ENCODE measurements at places on chromosomes 11 and 22.

DNA sequence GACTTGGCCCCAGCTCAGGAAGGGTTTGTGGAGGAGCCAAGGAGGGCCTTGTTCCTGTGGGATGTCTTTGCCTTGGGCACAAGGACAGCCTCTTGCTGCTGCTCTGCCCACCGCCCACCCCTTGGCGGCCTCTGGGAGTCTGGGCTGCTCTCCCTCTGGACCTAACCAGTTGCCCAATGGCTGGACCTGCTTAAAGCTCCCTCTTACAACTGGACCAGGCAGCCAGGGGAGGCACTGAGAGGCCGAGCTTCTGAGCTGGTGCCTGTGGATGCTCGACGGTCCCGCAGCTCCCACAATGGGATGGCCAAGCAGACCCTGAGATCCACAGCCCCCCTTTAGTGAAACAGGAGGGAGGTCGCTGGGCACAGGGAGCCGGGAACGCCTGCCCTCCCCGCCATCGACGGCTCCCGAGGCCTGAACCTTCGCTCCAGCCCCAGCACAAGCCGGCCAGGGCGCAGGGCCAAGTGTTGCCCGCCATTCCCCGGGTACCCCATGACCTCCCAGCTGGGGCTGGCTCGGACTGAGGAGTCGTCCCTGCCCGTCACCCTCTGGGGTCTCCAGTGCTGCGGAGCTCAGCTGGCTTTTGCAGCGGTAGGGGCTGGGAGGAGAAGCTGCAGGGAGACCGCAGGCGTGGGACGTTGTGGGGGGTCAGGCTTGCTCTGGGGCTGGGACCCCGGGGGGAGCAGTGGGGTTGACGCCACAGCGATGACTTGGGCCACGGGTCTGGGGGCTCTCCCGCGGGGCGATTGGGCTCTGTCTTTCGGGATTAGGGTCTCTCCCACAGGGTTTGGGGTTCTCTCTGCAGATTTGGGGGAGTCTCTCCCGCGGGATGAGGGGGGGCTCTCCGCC lies 584 bp upstream of the GAL start:
- no peak for DNase-seq

- DNase-seq, result no peak
These were observed 71.4 kb downstream of the CHST1 start for GRCh38 chr11:45593992-45594391.

- DNase-seq, result peak; percentile 52
These were observed 10.2 kb upstream of the POU2F3 start for GRCh38 chr11:120229451-120230424.

GRCh38 chr22:29987137-29987536 lies 93.1 kb upstream of the HORMAD2 start:
- DNase-seq, result no peak

DNA sequence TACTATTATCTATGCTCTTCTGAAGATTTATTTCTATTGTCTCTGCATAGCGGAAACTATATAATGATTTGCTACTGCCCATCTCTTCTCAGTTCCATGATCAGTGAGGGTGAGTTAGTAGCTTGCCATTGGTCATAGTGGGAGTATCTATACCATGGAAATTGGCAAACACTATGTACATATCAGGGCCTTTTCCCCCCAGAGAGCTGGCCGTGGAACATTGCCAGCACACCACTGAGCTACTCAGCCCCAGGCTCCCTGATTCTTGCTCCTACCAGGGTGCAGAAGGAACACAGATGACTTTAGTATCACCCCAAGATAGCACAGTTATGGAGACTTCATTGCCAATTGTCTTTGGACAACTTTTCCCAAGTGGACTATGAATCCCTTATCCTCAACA lies 33.2 kb downstream of the IRAG1 start:
- no peak for DNase-seq

DNA sequence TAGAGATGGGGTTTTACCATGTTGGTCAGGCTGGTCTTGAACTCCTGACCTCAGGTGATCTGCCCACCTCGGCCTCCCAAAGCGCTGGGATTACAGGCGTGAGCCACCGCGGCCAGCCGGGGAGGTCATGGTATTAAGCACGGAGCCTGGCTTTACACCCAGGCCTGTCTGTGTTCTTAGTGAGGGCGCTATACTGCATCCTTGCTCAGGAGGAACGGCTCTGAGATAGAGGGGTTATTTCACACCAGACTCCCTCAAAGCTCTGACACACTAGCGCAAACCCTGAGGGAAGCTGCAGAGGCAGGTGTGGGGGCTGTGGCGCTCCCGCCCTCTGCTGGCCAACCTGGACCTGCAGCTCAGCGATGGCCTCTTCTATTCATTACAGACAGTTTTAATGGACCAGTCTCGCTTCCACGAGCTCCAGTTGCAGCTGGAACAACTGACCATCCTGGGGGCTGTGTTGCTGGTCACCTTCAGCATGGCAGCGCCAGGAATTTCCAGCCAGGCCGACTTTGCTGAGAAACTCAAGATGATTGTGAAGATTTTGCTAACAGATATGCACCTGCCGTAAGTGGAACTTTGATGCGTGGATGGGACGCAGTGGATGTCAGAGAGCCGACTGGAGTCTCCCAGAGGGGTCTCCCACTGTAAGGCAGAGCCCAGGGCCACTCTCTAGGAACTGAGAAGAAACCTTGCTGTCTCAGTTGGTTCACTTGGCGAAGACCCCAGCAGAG lies 26.2 kb downstream of the TCP11L1 start:
- DNase-seq, result peak; percentile 68

GRCh38 chr11:117580866-117581265 lies 216.2 kb downstream of the DSCAML1 start:
- no peak for DNase-seq

DNA sequence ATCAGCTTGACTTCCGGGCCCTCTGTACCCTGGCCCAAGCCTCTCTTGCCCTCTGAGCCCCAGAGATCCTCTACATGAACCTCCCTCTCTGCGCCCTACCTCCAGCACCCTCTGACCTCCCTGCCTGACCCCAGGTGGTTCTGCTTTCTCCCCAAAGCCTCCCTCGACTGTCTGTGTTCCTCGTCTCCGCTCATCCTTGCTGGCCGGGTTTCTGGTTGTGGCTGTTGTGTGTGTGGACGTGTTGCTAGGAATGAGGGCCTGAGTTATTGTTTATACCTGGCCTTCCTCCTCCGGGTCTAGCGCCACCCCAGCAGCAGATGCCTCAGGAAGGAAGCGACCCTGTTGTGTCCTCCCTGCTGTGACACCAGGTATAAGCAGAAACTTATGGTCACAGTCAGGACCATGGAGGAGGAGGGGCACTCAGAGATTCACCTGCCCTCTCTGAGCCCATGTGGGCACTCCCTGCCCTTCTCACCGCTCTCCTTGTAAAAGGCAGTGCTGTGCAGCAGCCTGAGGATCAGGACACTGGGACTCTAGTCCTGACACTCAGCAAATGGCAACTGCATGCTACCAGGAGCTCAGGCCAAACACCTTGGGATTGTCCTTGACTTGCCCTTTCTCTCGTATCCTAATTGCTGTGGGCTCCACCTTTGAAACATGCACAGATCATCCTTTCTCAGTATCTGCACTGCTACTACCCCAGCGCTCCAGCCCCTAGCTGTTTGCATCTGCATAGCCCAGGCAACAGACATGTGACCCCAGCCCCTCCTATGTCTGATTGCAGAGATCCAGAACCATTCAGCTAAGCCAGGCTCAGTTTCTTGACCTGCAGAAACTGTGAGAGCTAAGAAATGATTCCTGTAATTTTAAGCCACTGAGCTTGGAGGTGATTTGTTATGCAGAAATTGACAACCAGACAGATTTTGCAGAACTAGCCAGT lies 140.1 kb downstream of the ST3GAL4 start:
- no peak for DNase-seq

DNA sequence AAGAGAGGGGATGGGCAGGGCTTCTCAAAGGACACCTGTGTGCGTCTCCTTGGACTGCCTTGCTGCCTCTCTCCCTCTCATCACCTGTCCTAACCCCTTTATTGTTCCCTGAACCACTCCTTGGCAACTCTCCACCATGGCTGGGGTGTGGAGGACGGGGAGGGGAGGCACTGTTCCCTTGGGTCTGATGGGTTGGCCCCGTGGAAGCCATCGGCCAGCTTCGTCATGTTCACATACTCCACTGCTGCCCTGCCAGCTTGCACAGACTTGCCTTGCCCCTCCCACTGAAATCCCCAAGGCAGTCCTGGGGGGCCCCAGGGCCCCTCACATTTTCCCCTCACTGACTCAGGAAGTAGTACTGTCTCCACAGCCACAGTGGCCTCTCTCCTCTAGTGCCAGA lies 36.1 kb upstream of the LRRC32 start:
- no peak for DNase-seq

GRCh38 chr11:64742889-64743590 lies 902 bp downstream of the RASGRP2 start:
- DNase-seq, result peak; percentile 31

DNA sequence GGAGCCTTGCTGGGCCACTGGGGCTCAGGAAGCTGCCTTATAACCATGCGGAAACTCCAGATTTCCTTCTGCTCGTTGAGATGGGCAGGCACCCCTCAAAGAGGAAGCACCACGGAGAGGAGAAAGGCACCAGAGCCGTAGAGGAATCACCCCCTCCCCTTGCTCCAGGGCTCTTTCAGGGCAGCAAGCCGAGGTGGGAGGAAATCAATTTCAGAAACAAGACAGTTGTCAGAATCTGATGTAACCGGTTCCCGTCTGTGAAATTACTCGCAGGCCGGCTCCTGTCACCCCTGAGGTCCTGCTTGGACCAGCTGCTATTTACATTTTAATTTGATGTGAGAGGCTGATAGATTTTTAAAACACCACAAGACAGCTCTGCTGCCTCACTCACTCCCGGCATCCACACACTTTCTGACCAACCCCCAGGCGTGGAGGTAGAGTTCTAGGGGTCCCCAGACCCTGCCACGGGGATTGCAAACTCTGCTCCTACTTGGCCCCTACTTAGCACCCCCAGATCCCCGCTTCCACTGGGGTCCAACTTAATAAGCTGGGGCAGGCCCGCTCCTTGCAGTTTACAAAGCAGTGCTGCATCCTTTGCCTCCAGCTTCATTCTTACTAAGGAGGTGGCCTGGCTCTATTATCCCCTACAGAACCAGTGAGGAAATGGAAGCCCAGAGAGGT lies 162.5 kb downstream of the CEP164 start:
- no peak for DNase-seq

GRCh38 chr11:118530683-118531596 lies at the start of gene TMEM25:
Gene TMEM25, plus strand, starts transcription at chr11:118531192. Its CDS starts 610 bp downstream, at chr11:118531802.
- peak; percentile 40 for DNase-seq

GRCh38 chr11:68041617-68042218 lies 2.9 kb downstream of the TCIRG1 start:
- no peak for DNase-seq

DNA sequence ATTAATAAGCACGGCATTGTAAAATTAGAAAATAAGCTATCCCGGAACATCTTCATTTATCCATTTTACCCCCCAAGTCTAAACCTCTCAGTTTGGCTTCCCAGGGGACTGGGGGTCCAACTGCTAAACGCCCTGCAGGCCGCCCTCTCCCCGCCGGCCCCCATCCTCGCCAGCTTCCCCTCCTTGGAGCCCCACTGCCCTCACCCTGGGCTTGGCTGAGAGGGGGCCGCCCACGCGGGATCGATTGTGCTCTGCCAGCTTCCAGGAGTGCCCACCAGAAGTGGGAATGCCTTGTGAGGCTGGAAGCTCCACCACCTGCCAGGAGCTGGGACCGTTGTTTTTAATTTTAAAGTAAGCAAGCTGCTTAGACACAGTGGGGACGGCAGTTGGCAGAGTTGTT lies 353.5 kb downstream of the TBC1D22A start:
- DNase-seq, result no peak

- DNase-seq, result peak; percentile 1
These were observed 48.6 kb downstream of the SESN3 start for GRCh38 chr11:95182397-95182796.

DNA sequence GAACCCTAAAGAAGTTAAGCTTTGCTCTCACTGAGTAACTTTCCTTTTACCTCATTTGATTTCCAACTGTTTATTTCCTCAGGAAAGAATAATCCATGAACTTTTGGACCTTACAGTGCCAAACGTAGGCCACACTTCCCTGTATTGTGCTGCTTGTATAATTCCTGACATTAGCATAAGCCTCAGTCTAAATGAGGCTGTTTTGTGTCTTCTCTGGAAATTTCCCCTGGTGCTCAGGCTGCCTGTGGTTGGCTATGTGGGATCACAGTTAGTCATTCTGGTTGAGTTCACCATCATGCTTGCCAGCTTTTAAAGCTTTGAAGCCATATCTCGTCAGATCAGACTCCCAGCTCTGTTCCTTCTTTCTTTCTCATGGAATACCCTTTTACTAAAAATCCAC lies 107.0 kb downstream of the FAM76B start:
- DNase-seq, result no peak

DNA sequence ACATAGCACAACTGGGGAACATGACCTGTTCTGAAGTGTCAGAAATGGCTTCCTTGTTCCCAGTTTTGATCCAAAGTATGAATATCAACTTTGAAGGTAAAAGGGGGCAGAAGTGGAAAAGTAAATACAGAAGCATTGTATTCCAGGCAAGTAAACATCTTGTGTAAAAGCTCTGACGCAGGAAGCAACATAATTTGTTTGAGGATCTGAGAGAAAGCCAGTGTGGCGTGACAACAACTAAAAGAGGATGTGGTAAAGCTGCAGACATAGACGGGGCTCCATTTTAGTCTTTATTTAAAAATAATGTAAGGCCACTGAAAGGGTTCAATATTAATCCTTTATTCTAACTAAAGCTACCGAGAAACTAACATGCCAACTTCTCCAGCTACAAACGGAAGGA lies 310.2 kb downstream of the DLG2 start:
- DNase-seq, result no peak

- DNase-seq, result no peak
These were observed 1429.3 kb downstream of the BRD1 start for GRCh38 chr22:48398181-48398905.

GRCh38 chr22:21594865-21595452 lies 27.4 kb downstream of the UBE2L3 start:
- no peak for DNase-seq

DNA sequence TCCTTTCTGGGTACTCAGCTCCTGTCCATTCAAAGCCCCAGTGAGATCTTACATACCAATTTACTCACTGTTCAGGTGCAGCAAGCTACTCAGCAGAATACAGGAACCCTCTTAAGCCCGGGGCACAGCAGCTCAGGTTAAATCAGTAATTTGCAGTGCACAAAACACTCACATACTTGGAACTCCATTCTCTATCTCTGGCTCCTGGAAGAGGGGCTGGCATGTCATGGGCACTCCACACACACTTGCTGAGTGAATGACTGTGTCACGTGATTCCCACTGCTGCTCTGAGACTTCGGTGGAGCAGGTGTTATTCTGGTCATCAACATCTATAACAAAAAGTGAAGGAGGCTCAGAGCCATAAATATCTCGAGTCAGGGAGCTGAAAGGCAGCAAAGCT lies 157.3 kb upstream of the BDNF start:
- DNase-seq, result no peak

- no peak for DNase-seq
These were observed 30.1 kb downstream of the KIAA0930 start for GRCh38 chr22:45210577-45210976.

GRCh38 chr11:61793083-61793828 lies 545 bp downstream of the FEN1 start:
- no peak for DNase-seq

- DNase-seq, result no peak
These were observed 1035.0 kb downstream of the TBC1D22A start for GRCh38 chr22:47797342-47797945.

DNA sequence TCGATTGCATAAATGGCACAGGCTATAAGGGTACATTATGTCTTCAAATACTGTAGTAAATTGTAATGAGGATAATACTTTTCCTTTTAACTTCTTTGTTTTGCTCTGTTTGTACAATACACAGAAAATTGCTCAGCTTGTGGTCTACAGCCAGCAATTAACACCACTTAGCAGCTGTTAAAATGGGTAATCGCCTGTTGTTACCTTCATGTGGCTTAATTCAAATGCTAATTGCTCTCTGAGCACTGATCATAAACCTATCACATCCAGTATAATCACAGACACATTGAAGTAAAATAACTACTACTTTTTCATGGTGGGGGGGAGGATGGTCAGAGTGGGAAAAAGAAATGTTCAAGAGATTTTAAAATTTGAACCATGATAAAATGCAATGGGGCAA lies 1164.1 kb upstream of the CNTN5 start:
- no peak for DNase-seq
